Gastroesophageal sphincter (tissue), 4 donors: ENCODE measurements at places on chromosomes 12 and 14. TPM values are rescaled to one million over a fixed set of nuclear protein-coding genes. Genes with fewer than 3 reads are reported as not detected.

DNA sequence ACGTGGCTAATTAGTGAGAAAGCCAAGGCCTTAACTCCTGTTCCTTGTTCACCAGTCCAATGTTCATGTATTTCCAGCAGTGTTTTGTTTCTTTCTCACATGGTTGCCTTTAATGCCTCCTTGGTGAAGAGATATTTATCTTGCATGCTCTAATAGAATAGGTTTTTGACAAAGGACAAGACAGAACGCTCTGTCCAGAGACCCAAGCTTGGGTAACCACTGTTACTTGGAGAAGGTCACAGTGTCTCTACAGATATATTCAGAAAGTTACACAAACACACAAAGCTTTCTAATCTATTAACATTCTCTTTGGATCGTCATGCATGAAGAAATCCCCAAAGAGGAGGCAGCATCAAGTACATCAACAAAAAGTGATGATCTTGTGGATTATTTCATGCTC is 33.1 kb downstream of the RERG start:
- ATAC-seq, result peak; percentile 39

SIX6 gene
- not detected for total RNA-seq

- ATAC-seq, result no peak
These were observed 11.0 kb upstream of the PTPRB start for GRCh38 chr12:70648191-70648590.

GRCh38 chr12:78938341-78939084 is 73.9 kb downstream of the SYT1 start:
- no peak for ATAC-seq

KRT80 gene
- 0.54 TPM for total RNA-seq

GPR137C gene
- 0.54 TPM for total RNA-seq

CLEC4C gene
- total RNA-seq, result not detected

DNA sequence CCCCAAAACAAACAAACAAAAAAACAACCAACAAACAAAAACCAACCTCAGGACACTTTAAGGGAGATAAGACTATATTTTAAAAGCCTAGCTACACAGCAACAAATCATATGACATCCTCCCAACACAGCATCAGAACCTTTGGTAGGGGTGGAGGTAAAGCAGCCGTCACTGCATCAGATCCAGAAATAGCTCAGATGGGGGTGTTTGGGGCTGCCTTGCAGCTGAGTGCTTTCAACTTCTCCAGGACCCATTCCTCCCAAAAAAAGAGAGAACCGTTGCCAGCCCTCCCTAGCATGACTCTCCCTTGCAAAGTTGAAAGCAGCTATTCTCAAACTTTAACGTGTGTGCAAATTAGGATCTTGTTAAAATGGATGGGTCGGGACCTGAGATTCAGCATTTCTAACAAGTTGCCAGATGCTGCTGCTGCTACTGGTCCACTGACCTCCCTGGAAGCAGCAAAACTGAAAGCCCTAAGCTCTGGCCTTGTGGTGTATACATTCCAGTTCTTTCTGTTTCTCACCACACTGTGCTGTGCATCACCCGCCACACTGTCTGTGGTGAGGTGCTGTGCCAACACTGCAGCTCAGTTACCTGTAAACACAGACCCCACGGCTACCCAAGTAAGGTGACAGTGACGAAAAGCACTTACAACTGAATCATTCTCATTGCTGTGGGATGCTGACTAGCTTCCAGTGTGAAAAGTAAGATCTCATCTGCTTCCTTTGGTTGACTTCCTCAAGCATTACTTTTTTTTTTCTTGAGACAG is 54.0 kb downstream of the SLC38A1 start:
- peak; percentile 44 for ATAC-seq

DNA sequence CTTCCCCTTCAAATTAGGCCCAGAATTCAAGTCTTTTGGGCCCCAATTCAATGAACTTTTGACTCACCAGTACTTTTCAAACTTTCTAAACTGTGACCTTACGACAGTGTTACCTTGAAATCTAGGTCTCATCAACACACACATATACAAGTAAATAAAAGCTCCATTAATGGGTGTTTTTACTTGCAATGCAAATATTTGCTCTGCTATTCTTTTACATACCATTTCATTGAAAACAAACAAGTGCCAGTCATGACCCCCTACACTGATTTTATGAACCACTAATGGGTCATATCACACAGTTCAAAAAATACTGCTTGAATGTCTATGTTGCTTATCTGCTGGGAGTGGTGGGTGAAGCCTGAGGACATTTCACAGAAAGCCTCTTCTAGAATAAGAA is 9.1 kb upstream of the NR1H4 start:
- no peak for ATAC-seq

ACSM4 gene
- not detected for total RNA-seq

CYP27B1 gene
- 0.27 TPM for total RNA-seq

GRCh38 chr12:42473130-42473529 is 116.4 kb downstream of the PRICKLE1 start:
- peak; percentile 66 for ATAC-seq

GRCh38 chr14:102608064-102608446 is 15.6 kb downstream of the RCOR1 start:
- no peak for ATAC-seq

SLC48A1 gene
- total RNA-seq, result 56.1 TPM

DNA sequence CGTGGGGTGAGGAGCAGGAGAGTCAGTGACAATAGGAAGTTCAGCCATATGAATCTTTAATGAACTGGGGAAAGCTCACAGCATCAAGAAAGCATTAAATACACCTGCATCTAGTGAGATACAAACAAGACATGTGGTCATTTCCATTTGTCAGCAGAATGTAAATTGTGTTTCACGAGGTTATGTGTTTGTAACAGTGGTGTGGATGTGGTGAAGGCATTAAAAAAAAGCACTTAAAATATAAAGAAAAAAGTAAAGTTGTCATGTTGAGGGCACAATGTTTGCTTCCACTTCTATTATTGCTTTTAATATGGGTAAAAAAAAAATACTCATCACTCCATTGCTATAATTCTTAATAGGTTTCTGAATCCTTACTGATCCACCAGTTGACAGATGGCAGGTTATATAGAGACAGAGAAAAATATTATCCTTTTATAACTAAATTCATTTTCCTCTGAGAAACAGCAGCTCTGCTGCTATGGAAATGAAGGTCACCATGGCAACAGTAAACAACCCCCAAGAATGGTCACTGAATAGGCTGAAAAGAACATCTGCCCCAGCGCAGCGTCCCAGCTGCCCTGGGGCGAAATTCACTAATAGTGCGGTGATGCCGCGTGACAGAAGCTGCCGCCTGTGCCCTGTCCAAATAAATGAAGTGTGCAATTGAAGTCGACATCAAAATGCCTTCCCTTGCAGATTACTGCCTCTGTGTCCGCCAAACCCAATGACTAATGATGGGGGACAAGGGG is 226.1 kb downstream of the FOXN3 start:
- ATAC-seq, result no peak

DNA sequence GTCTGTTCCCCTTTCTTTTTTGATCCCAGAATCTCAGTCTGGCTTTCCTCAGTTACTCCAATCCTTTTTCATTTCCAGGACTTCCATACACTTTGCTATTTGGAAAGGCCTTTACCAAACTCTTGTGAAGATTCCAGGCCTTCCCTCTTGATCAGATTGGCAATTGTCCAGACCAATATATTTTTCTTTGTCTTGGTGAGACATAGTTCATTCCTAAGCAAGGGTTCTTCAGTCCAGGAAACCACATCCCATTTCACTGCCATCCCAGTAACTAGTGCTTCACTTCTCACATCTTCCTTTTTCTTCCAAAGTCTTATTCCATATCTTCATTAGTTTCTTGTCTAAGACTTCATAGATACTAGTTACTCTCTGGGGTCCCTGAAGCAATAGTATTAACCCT is 2.1 kb upstream of the PTPRQ start:
- no peak for ATAC-seq

- ATAC-seq, result no peak
These were observed 218.0 kb downstream of the PPFIA2 start for GRCh38 chr12:81541121-81541520.

DNA sequence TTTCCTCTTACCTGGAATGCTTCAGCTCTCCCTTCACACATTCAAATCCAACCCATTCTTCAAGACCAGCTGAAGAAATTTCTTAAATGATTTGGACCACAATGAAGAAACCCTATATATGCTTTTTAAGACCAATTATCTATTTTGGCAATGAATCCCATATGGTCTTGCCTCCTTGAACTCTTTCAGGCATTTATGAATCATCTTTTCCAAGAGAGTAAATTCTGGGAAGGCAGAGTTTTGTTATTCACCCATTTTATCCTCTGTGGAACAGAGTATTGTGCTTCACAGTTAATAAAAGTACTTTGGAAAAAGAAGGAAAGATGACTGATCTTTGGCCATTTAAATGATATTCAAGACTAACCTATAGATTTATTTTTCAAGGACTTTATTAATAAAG is 14.0 kb downstream of the GIT2 start:
- no peak for ATAC-seq

GRCh38 chr14:81453166-81453766 is 53.1 kb upstream of the STON2 start:
- no peak for ATAC-seq

DNA sequence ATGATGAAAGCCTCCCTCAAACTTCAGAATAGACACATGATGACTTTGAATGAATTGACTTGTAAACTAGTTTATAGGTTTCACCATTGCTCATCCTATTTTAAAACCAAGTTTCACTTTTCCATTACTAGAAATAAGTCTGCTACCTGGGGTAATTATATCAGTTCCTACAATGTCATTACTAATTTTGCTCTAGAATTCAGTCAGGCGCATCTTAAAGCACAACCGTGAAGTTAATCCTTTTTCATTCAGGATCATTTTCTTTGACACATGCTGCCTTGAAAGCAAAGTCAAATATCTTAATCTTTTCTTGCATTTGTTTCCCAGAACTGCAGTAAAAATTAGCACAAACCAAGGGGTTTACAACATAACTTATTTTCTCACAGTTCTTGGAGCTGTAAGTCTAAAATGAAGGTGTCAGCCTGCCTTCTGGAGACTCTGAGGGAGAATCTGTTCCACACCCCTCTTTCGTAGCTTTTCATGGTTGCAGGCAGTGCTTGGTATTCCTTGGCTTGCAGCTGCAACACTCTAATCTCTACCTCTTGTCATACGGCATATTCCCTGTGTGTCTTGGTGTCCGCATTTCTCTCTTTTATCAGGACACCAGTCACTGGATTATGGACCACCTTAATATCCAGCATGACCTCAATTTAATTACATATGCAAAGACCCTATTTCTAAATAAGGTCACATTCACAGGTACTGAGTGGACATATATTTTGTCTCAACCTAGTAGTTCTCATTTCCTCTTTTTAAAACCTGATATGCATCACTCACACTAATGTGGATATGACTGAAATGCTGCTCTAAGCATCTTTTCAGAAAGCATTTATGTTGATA is 114.3 kb upstream of the PDZRN4 start:
- ATAC-seq, result no peak

GZMH gene
- 0.81 TPM for total RNA-seq
